Fibroblast of mammary gland (primary cell): ENCODE measurements at places on chromosomes 6 and 20.

DNA sequence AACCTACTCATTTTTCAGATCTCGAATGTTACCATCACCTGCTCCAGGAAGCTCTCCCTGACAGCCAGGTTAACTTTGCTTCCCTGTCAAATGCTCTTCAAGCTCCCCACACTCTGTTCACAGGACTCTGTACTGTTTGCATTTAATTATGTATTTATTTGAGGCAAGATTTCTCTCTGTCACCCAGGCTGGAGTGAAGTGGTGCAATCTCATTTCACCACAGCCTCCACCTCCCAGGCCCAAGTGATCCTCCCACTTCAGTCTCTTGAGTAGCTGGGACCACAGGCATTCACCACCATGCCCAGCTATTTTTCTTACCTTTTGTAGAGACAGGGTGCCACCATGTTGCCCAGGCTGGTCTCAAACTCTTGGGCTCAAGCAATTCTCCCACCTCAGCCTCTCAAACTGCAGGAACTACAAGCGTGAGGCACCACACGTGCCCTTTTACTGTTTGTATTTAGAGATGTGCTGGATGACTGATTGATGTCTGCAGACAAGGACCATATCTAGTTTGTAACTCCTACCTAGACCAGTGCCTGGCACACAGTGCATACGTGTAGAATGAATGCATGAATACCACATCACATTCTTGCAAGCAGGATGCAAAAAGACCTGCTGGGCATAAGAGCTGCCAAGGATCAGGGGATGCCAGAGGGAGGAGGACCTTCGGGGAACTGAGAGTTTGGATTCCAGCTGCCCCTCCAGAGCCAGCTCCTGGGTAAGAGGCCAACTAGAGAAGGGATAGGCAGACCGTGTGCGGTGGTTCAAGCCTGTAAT is 15.6 kb upstream of the CBFA2T2 start:
- no peak for DNase-seq

DNA sequence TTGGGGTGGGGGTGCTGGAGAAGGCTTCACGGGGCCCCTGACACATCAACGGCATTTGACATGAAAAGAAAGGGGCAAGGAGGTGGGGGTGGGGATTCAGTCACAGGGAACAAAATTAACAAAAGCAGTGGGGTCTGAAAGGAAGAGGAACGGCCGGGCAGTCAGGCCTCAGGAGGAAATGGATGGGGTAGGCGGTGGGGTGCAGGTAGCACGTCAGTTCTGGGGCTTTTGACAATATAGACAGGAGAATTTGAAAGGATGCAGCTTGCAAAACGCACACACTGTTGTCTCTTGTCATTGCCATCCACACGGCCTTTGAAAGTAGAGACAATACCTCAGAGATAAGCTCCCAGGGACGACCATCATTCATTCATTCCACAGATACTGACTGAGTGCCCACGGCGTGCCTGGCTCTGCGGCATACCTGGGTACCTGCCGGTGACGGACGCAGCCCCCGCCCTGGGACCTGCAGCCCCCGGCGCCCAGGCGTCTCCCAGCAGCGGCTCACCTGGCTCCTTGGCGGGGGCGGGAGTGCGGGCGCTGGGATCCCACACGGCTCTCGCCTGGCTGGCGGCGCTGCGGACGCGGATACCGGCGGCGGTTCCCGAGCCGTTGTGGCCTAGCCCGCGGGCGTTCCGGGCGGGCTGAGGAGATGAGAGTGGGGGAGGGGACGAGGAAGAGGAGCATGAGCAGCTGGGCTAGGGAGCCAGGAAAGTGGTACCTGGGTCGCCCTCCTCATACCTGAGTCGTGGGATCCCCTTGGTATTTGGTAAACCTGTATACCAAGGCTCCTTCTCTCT is at the start of gene SLC26A8:
TSS of gene SLC26A8 (minus strand) at position 646 of the 800 bp plus-strand sequence. CDS start 4,934 bp downstream, outside the sequence.
- DNase-seq = no peak

- no peak for DNase-seq
Measured at GRCh38 chr6:83199173-83199862, 6.2 kb downstream of the RWDD2A start.

- no peak for DNase-seq
Measured at GRCh38 chr20:56430957-56431356, 18.9 kb downstream of the CASS4 start.

DNA sequence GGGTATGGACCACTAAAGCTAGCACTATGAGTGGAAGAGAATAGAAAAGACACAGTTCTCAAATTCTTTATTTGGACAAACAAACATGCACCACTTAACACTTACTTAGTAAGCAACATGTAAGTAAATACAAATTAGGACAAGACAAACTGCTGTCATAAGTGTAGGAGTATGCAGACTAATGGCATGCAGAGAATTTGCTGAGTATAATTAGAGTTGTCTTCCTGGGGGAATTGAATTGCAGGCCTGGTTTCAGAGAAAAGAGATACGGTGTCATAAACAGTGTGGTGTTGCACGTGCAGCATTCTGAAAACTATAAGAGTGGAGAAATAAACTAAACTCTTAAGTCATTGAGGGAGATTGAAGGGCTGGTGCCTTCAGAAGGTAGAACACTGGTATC is 125.2 kb upstream of the EYA4 start:
- no peak for DNase-seq

DNA sequence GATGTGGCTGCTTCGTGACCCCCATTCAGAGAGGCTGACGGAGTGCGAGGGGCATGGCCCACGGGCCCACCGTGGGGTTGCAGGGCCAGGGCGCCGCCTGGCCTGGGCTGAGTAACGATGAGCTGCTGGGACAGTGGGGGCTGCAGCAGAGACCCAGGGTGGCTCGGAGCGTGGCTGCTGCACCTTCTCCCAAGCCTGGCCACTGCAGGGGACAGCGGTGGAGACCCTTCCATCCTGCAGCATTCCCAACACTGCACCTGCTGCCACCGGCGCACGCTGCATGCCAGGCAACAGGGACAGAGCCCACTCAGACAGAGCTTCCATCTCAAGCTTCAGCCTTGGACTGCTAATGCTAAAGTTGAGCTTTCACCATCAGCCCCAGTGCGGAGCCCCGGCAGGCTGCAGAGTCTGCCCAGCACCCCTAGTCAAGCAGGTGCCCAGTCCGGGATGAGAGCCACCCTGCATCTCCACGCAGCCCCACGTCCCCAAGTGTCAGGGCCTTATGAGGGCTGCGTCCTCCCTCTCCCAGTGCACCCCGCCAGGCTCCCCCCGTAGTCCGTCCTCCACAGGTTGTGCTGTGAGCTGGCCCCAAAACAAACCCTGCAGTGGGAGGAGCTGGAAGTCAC is 89.4 kb upstream of the AFDN start:
- DNase-seq = no peak

- no peak for DNase-seq
Measured at GRCh38 chr6:66126358-66126757, 419.3 kb upstream of the EYS start.

- no peak for DNase-seq
Measured at GRCh38 chr6:30885481-30885998, 1.2 kb downstream of the DDR1 start.

DNA sequence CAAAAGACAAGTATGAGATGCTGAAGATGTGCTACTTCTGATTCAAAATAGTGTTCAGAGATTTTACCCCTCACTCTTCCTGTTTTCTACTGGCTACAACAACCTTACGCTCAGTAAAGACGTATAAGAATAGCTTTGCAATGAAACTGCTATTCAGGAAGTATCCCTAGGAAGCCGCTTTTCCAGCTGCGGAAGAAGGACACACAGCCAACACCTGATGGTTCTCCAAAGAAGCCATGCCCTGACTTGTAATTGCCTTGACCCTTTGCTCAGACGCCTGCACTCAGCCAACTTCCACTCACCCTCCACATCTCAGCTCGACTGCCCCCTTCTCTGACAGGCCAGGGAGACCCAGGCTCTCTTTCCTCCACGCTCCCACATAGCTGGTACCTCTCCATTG is 111.6 kb downstream of the DTNBP1 start:
- DNase-seq = no peak

- peak; percentile 43 for DNase-seq
Measured at GRCh38 chr6:105135056-105135455, 44.8 kb downstream of the POPDC3 start.

GRCh38 chr20:44544263-44544662 is 22.4 kb upstream of the SERINC3 start:
- DNase-seq = no peak

DNA sequence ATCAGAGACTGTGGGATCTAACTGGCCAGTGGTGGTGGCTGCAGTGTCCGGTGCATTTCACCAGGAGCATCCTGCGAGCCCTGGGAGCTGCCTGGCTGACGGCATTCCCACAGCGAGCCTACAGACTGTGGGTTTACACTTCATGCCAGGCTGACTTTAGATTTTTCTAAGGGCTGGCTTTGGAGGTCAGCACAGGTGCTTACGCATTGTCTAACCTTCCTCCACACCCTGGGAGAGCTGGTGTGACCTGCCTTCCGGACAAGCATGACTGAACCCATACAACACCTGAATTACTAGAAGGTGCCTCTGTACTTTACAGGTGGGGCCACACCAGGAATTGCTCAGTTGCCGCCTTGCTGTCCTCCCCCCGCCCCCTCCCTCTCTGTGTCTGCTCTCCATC is 96.2 kb downstream of the RREB1 start:
- DNase-seq = no peak

DNA sequence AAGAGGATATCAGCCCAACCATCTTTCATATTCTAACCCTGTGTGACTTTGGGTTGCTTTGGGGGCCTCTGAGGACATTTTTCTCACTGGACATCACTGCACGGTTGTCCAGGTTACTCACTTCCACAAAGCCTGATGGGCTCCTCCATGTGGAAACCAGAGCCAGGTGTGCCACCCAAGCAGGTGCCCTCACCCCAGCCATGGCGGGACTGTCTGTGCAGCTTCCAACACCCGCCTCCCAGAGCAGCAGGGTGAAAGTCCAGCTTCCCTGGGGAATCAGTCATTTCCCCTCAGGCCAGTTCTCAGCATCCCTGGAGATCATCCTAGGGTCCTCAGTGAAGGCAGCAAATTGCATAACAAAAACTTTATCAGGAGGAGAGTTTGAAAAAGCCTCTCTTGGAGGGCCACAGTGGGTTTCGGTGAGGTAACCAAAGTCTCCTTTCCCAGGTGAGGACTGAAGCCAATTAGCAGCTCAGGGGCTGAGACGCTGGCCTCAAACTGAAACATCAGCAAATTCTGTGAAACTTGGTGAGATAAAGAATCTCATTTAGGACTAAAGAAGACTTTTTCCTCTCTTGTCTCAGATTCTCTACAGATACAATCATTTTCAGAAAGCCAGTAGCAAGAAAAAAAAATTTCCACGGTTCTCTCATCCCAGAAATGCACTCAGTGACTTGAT is 289.6 kb upstream of the CDH4 start:
- no peak for DNase-seq

DNA sequence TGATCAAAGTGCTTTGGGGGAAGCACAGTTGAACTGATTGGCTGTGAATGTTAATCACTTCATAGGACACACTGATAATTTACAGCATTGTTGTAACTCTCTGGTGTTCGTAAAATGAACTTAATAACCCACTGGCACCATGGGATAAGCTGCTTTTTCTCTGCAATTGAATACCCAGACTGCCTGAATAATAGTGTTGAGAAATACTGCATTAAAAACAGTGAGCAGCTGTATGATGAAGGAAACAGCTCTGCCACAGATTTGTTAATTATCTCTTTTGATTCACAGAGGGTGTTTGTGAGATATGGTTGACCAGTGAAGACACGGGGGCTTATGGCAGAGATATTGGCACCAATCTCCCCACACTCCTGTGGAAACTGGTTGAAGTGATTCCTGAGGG is 420.9 kb downstream of the CDKAL1 start:
- DNase-seq = no peak

DNA sequence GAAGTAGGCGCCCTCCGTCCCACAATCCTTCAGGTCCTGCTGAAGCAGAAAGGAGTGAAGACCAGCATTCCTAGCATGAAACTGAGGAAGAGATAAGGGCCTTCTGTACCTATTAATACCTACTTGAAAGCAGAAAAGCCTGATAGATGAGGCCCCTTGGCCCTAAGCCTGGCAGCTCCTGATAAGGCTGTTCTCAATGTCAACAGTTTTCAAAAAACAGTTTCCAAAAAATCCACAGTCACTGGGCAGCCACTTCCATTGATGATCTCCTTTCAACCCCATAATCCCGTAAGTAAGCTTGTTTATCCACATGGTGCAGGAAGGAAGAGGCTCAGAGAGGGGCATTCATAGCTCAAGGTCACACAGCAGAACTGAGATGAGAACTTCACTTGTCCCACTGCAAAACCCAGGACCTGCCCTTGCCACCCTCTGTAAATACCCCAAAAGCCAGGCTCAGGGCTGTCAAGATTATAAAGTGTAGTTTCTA is 2.8 kb upstream of the E2F1 start:
- no peak for DNase-seq

DNA sequence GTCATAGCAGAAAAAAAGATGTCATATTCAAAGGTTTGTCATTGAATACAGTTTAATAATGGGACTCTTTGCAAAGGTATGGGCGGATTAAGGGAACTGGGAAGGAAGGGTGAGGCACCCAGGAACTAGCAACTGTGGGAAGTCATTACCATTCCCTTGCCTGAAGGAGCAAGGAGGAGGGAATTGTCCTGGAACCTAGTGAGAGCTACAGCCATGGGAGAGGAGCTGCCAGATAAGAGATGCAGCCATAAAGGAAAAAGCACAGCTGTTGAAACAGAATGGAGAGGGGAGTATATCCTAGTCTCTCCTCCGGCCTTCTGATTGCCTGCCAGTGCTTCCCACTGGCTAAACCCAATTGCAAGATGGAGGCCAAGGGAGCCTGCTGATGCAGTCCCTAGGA is 250.6 kb downstream of the BCKDHB start:
- no peak for DNase-seq

DNA sequence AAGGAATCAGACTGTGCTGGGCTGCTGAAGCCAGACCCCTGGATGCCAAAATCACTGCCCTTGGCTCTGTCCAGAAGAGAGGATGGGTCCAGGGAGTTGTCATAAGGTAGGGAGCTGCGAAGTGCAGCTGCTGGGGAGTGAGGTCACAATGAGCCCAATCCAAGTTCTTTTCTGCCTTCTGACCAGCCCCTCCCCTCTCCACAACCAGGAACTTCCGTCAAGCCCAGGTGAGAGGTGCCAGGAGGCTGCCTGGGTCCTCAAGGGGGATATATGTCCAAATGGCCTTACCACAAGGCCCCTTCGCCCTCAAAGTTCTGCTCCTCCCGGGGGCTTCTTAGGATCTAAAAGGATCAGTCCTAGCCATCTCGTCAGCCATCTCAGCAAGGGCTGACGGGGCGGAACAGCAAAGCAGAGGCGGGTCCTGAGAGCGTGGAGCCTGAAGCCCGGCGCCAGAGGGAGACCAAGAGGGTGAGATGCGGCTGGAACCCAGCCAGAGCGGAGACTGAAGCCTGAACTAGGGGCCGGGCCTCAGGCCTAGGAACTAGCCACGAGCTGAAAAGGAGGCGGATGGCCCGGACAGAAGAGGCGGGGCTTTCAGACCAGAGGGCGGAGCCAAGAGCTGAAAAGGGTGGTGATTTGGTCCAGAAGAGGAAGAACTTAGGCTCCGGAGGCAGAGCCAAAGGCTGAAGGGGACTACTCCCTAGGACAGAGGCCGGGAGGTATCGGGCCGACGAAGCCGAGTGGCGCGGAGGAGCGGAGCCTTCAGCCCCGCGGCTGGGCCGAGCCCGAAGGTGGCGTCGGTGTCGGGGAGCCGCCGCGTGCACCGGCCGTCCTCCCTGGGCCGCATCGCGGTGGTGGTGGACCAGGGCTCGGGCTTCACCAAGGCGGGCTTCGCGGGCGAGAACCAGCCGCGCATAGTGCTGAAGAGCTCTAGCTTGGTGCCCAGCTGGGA is at the start of gene ACTL10:
TSS of gene ACTL10 (plus strand) at position 651 of the 952 bp plus-strand sequence. CDS start 555 bp downstream, outside the sequence.
- DNase-seq = peak; percentile 98

GRCh38 chr6:109793021-109793420 is 101.9 kb downstream of the FIG4 start:
- DNase-seq = peak; percentile 27
